ENCODE measurements at places on chromosomes 2 and 18. TPM values are rescaled to one million over a fixed set of nuclear protein-coding genes. Genes with fewer than 3 reads are reported as not detected.

DNA sequence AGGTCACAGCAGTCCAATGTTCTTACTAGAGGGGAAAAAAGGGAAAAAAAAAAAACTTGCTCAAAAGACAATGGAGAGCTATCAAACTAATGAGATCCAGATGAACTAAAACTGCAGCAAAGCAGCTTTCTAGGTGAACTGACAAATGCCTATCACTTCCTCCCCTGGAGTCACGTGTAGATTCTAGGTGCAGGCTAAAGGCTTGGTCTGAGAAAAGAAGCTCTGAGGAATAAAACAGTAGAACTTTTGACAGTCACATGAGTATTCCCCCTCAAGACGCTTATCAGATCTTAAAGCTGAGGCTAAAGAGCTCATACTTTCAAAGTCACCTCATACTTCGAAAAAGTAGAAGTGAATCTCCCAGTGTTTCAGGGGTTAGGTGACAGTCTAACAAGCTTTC, 42.3 kb downstream of the SMAD2 start:
- no peak for DNase-seq

DNA sequence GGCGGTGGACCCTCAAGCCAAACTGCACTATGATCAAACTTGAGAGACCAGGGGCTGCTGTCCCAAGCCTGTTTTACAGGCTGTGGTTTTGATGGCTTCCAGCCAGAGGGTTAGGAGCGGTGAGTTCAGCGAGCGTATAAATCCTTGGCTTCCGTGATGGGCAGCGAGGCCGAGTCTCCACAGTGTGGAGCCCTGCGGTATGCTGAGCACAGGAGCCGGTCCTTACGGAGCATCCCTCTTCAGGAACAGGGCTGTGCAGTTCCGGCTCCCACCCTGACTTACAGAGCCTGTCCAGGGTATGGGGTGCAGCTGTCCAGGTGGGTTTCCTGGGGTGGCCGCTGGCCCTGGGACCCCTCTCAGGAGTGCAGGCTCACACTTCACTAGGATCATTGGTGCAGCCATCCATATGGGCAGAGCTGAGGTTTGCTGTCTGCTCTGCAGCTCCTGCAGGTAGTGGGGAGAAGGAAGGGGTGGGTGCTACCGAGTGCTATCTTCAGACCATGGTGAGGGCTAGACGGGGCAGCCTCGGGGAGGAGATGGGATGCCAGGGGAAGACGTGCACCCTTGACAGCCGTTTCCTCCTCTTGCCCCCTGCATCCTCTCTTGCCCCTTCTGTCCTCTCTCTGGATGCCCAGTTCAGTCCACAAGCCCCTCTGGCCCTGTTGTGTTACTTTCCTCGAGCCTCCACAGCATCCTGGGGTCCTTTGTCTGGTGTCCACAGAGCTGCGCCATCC, 104.3 kb downstream of the FAM210A start:
- DNase-seq = no peak

DNA sequence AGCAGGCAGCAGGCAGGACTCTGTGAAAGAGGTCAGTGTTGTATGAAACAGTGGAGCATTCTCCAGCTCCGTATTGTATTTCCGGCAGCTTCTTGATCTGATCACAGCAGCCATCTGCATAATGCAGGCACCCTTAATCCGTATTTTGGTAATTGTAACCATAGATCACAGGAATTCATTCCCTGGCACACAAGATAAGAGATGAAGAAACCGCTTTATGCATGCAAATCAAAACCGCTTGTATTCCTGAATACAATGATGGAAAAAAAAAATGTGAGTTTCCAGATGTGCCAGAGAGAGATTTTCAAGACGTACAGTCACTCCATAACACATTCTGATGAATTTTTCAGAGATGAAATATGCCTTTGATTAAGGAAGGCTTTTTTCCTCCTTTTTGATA, 221.3 kb downstream of the ACKR3 start:
- DNase-seq = peak; percentile 17

Gene MYOM1
- total RNA-seq = 0.26 TPM

Gene PKDCC
- total RNA-seq = 63.9 TPM

- DNase-seq = no peak
Observed at GRCh38 chr2:127428815-127429109, 10.5 kb downstream of the PROC start.

Gene GREB1
- total RNA-seq = 0.51 TPM

DNA sequence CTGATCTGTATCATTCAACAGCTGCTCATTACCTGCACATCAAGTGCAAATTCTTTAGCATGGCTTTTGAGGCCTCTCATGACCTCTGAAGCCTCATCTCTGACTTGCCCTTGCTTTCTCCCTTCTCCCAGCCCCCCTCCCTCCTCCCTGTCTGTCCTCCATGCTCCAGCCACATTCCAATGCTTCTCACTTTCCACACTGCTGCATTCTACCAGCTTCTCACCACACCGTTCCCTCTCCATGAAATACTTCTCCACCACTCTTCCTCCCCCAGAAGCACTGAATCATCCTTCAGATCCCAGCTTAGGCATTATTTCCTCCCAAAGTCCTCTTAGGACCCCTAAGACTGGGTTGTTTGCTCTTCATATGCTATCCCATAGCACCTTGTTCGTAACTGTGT, 26.9 kb downstream of the GCG start:
- peak; percentile 71 for DNase-seq

DNA sequence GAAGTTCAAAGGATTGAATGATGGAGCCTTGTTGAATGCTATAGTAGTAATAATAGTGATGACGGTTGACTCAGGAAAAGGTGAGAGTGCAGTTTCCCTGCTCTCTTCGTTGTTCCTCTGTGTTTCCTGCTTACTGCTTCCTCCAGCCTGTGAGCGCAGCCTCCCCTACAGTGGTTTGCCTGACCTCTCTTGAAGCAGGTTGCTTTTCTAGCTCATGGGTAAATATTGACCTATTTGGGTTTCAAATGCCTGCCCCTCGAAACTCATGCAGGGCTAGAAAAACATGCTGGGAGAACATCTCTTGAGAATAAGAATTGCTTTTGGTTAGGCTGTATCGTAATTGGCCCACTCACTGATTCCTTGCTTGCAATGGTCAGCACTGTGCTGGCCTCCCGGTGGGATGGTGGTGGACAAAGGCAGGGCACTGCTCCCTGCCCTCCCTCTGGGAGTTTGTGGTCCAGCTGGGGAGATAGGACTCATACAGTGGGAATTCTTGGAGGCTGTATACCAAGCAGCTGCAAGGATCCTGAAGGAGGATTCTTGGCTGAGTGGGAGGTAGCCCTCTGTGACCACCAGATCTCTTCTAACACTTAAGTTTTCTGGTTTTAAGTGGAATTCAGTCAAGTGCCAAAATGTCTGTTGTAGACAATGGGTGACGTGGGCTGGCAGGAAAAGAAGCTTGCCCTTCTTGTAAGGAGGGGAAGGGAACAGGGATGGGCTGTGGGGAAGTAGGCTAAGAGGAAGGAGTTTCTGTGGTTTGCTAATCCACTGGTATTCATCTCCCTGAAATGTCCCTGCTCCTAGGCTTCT, 5.4 kb upstream of the RNF181 start:
- DNase-seq = peak; percentile 100

Gene REG1B
- total RNA-seq = not detected

DNA sequence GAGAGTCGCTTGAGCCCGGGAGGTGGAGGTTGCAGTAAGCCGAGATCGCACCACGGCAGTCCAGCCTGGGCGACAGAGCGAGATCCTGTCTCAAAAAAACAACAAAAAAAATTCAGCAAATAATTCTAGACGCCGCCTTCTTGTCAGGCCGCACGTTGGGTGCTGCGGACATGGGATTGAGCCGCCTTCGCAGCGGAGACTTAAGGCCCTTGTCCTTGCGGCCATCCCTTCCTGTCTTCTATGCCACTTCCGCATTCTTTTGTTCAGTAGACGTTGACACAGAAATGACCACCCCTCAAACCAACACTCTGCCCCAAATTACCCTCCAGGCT, 15.8 kb downstream of the PTPN18 start:
- no peak for DNase-seq

Gene FSHR
- not detected for total RNA-seq

Gene IL18RAP
- total RNA-seq = under 0.01 TPM
